Brain (organoid and tissue), 16 donors: ENCODE measurements at places on chromosomes 2 and 18. TPM values are rescaled to one million over a fixed set of nuclear protein-coding genes. Genes with fewer than 3 reads are reported as not detected.

DNA sequence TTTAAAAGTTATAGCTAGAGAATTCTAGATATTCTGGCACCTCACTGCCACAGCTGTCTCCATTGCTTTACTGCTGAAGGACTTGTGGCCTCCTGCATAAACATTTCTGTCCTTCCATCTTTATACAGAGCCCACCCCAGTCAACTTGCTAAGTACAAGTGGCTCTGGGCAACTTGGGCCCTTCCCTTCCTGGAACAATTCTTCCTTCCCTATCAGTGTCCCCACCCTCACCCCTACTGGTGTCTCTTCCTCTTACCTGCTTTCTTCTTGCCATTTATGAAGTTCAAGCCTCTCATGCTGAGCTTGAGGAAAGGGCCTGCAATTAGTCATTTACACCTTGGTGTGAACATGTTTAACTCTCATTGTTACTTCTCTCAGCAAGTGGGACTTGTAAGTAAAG, 45.0 kb downstream of the ARHGAP25 start:
- no peak for DNase-seq

The CKAP2L gene
- 11.8 TPM for polyA plus RNA-seq

DNA sequence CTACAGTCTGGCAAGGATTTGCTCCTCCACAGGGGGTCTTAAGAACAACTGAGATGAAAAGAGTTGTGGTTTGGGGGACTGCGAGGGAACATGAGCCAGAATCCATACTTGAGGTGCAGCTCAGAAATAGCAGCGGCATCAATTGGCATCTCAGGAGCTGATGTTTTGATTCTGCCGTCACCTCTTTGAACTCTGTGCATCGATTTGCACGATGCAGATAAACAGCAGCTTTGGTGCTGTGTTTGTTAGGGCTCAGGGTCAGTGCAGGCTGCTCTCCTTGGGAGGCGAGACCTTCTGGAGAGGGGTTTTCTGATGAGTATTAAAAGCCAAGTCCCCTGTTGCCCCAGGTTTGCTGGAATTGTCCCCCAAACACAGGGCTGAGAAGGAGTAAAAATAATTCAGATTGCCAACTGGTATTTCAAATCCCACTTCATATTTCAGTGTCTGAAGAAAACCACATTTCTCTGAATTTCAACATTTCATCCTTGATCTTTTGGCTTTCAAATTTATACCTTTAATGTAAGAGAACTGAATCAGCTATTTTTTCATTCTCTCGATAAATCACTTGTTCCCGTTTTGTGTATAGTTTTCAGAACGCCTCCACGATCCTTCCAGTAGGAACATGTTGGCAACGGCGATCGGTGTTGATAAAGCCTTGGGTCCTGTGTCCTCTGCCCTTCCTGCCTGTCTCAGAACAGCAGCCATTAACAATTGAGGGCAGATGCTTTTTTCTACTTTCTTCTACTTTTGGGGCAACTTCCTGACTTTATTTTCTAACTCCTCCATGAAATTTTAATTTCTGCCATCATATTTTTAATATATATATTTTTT, 65.0 kb downstream of the RAB31 start:
- DNase-seq, result no peak

The XIRP2 gene
- not detected for polyA plus RNA-seq

The MAPRE3 gene
- 130 TPM for polyA plus RNA-seq

GRCh38 chr18:12283666-12284065, 24.4 kb upstream of the TUBB6 start:
- DNase-seq, result no peak

DNA sequence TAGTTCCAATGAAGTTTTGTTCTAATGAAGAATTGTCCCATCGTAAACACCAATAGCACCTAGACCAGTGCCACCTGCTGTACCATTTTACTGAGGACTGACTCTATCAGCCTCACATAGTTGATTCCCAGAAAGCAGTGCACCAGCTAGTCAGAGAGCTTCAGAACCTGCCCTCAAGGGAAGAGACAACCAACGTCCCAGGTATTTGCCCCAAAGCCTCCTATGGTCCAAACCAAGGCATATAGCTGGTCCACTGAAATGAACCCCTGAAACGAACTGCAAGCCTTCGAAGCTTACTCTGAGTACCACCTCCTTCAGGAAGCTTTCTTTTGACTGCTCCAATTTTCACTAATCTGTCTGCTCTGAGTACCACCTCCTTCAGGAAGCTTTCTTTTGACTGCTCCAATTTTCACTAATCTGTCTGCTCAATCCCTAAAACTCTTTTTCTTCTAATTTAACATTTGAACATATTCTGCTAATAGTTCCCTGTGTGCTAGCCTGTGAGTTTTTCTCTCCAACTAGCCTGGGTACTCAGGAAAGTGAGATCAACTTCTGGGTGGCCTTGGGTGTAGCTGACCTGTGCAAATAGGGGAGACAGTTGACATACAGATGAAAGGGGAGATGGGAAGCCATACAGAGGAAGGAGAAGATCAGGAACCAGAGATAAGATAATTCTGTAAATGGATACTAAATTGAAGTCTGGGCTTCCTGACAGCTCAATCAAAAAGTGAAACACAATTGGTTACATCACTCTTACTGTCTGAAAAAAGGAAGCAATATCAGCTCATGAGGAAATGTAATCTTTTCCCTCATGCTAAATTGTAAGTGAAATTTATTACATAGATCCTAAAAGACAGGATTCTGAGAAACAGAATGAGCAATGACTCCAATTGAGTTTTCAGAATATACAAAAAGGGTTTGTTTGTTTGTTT, 33.5 kb upstream of the EML4 start:
- DNase-seq, result no peak

DNA sequence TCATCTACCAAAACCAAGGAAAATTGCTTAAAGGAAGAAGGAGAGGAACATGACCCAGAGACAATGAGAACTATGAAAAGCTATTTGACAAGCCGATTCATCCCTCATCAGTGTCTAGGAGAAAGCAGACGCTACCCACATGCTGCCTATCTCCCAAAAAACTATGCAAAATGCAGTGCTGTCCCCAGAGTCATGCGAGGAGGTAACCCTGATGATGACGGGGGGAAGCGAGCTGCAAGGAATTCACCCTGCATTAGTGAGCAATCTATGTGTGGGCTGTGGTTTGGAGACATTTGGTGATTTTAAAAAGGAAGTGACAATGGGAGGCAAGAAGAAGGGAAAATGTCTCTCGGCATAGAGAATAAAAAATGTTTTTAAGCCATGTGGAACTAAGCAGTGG, 472.7 kb downstream of the CMPK2 start:
- no peak for DNase-seq
